Occipital lobe (tissue), 3 donors: ENCODE measurements at places on chromosomes 12 and 14. TPM values are rescaled to one million over a fixed set of nuclear protein-coding genes. Genes with fewer than 3 reads are reported as not detected.
A peak's percentile ranks its signal among the peaks of the same experiment; 100 is the strongest.

DNA sequence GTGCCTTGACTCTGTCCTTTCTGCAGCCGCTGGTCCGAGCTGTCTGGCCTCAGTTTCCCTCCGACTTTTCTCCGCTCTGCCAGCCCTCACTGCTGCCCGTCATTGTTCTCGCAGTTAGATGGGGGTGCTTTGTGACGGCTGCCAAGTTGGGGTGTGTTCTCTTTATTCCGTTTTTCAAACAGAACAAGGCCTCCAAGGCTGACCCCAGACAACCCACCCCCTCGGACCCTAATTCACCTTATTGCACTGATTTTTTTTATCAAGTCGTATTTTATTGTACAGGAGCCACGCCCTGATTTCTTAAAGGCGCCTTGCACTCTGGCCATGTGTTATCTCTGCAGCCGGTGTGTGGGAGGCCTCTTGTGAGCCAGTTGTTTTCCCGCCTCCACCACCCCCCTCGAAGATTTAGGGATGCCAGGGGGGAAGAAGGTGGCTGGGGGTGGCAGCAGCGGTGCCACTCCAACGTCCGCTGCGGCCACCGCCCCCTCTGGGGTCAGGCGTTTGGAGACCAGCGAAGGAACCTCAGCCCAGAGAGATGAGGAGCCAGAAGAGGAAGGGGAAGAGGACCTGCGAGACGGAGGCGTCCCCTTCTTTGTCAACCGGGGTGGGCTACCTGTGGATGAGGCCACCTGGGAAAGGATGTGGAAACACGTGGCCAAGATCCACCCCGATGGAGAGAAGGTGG, 1.3 kb downstream of the VASH1 start:
- no peak for DNase-seq

GRCh38 chr12:106145539-106146447, 7.0 kb upstream of the NUAK1 start:
- DNase-seq, result no peak

- DNase-seq, result no peak
Measured at GRCh38 chr12:21906919-21907493, 34.2 kb downstream of the ABCC9 start.

Gene KRT77
- total RNA-seq, result not detected

Gene KRT3
- total RNA-seq, result not detected

GRCh38 chr14:51129130-51129529, 34.2 kb upstream of the TRIM9 start:
- no peak for DNase-seq

DNA sequence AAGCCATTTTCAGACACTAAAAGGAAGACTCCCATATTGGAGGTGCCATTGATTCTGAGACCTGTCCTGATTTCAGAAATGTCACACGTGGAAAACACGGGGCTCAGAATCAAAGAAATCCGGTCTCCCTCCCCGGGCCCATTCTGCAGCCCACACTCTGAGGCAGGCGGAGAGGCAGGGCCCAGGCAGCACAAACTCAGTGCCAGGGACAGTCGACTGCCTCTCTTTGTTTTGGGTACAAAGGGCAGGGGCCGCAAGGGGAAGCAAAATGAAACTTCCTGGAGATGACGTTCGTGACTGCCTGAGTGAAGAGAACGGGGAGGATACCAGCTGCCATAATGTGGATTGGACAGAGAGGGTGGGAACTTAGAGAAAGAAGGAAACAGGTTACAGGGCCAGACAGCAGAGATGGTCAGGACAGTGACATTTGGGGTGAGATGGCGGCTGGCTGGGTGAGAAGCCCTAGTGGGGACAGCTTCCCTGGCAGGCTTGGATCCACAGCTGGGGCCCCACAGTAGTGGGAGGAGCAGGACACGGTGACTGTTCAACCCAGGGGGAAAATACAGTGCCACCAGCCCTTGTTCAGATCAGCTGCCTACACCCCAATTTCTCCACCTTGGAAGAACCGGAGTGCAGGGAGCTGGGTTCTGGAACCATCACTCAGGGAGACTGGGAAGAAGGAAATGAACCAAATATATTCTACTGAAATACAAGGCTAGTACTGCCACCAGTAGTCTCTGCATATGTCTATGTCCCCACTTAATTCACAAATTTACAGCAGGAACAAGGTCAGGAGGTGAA, 8.1 kb downstream of the GAPDH start:
- DNase-seq, result no peak

GRCh38 chr12:42097971-42098370, 46.7 kb downstream of the GXYLT1 start:
- no peak for DNase-seq

- no peak for DNase-seq
Measured at GRCh38 chr12:39499296-39499695, 56.4 kb upstream of the KIF21A start.

GRCh38 chr12:90261283-90261682, 552.6 kb upstream of the ATP2B1 start:
- DNase-seq, result no peak

GRCh38 chr12:45290216-45290605, 74.3 kb downstream of the ANO6 start:
- DNase-seq, result no peak

- DNase-seq, result no peak
Measured at GRCh38 chr14:50087341-50088116, 28.8 kb downstream of the VCPKMT start.

DNA sequence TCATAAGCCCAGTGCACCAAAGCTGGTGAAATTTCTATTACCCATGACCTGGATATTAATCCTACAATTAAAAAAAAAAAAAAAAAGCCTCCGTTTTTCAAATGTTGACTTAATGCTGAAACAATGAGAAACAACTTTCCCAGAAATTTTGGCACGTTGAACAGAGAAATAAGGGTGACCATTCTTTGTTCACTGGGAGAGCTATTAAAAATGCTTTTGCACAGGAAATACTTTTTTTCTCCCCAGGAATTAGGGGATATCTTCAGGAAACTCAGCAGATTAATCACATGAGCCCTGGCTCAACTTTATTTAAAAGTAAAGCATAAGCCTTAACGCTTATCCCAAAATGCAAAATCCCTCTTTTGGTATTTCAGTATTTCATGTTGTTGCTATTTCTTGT, 54.8 kb upstream of the FLRT2 start:
- DNase-seq, result no peak

DNA sequence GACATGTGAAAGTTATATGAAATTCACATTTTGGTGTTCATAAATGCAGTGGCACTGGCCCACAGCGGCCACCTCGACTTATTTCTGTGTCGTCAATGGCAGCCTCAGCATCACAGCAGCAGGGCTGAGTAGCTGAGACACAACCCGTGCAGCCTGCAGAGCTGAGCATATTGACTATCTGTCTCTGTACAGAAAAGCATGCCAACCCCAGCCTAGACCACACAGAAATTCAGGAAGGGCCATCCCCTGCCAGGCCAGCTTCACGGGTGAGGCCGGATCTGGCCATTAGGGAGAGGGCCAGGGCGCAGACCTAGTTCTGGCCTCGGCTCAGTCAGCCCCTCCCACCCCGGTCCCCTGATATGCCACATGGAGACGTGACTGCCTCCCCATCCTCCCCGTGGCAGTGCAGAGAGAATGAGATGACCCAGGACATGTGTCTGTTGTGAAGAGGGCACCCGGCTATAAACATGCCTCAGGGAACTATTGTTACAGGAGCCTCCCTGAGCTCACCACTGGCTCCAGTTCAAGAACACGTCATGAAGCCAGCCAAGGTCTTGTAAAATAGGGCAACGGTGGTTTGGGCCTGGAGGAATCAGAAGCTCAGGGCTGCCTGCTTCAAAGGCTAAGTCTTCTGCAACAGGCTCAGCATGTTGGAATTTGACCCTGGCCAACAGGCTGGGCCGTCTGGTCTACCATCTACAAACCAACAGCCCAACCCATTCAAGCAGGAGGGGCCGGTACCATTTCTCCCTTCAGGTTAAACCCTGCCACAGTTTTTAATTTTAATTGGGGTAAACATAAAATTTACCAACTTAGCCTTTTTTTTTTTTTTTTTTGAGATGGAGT, 25.5 kb downstream of the SCARB1 start:
- peak; percentile 47 for DNase-seq

Gene CMA1
- total RNA-seq, result not detected

DNA sequence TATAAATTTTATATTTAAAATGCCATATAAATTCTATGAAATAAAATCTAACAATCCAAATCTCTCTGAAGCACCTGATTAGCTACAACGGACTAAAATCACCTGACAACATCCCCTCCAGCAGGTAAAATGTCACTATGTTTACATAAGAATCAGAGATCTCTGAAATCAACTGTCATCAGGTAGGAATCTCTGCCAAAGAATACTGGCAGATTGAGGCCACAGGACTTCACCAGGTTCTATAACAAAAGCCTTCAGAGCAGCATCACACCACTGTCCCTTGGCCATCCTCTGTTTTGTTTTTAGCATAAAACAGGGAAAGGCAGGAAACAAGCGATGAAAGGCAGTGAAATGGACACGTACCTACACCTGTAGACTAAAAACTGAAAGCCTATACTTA, 22.1 kb downstream of the FGD6 start:
- no peak for DNase-seq

DNA sequence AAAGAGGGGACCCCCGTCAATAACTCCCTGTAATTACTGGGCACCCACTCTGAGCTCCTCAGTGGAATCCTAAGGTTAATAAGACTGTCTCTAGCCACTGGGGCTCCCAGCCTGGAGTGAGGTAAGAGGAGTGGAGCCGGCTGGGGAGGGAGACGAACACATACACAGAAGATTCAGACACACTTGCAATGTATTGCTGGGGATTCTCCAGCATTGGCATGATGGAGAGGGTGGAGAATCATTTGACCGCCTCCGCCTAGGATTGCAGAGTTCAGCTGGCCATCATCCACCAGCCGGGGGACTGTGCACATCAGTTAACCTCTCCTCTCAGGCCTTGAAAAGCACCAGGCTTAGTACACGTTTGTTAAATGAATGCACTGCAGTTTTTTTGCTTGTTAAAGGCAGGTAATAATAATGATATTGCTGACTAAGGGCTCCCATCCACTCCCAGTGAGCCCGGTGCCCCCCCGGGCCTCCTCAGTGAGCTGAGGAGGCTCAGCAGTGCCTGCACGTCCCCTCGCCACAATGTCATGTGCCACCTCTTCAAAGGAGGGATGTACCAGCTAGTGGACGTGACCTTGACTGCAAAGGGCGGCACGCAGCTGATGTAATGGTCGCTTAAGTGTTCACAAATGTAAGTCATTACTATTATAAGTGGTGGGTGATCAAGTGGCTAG, 20.3 kb upstream of the FAIM2 start:
- DNase-seq, result no peak

GRCh38 chr14:90632871-90633270, 183.4 kb downstream of the TTC7B start:
- DNase-seq, result no peak

Gene SLC8A3
- 48.7 TPM for total RNA-seq

DNA sequence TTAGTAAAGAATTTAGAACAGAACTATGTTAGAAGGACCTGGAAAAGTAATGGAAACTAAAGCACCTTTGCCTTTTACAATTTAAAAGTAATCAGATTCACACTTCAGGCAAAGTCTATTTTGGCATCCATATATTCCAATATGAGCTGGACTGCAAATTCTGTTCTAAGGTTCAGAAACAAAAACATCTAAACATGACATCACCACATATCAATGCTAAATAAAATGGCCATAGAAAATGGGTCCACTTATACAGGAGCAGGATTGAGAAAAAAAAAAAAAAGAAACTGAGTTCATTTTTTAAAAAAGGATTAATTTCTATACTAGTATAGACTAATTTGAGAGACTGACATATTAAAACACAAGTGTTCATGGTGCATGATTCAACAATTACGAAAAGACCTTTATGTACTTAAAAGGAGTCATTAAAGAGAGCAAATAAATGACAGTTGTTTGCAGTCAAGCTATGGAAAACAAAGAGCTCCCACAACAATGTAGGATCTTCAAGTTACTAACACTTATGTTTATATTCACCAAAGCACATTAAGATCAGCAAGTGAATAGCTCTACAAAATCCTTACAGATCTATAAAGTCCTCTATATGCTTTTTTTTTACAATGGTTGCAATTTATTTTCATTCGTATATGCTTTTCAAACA, 45.7 kb downstream of the DICER1 start:
- no peak for DNase-seq

- no peak for DNase-seq
Measured at GRCh38 chr12:51920046-51920445, 12.7 kb downstream of the ACVRL1 start.

DNA sequence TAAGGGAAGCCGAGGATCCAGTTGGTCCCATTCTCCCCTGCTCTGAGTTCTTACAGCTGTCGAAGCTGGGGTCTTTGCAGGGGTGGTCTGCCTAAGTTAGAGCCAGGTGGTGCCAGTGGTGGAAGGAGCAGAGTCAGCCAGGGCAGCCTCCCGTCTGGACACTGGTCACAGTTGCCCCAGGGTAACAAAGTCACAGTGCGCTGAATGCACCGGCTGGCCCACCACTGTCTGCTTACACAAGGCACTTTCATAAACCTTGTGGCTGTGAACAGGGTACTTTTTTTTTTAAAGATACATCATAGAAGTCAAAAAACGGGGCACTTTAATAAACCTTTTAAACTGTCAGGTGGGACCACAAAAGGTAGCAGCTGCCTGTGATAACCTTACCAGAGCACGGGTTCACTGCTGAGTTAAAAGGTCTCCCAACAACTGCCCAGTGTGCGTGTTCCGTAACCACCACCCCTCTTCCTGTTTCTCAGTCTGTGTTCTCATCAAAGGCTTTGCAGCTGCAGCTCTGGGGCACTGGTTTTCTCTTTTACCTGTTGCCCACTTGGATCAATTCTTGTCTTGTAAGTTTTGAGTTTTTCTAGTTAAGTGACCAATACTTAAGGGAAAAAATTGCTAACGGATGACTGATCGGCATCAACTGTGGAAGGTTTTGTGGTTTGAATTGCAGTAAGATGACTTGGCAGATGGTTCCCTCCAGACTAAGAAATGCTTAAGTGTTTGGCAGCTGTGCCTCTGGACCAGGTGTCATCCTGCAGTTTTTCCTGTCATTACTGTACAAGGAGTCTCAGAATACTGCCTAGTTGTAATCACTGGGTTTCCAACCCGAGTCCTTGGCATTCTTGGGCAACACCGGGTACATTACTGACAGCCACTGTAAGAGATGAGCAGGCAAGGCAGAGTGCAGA, 55.9 kb downstream of the DYNC1H1 start:
- no peak for DNase-seq

Gene PEX5
- 71.1 TPM for total RNA-seq

Gene KLHL33
- total RNA-seq, result 0.31 TPM

DNA sequence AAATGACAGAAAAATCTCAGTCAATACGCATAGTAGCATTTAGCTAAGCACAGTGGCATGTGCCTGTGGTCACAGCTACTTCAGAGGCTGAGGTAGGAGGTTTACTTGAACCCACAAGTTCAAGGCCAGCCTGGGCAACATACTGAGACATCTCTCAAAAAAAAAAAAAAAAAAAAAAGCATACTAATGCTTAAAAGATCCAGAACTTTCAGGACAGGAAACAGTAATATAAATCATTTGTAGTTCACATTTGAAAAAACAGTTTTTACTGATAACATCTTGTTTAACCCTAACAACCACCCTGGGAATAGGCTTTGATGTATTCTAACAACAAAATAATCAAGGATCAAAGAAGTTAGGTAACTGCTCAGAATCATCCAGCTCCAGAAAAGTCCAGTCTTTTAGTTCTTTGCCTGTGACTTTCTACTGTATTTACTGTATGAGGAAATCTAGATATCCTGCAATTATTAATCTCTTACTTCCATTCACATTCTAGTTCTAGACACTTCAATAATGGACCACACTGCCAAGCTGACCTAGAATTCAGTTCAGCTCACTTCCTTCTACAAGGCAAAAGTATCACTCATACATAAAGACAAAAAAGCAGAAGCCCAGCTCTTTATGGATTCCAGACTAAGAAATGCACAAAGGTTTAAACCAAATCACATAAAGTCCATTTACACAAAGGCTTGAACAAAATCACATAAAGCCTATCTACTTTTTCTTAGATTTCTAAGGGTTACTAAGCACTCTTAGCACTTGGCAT, 28.5 kb downstream of the PAWR start:
- no peak for DNase-seq

- DNase-seq, result no peak
Measured at GRCh38 chr12:53927220-53928029, 11.2 kb upstream of the HOXC13 start.
